Spinal cord (tissue), 10 donors: ENCODE measurements at places on chromosomes 1 and 21.

GRCh38 chr21:37119421-37120218, 46.6 kb downstream of the TTC3 start:
- no peak overlapping the region for H3K4me3 ChIP-seq
- no peaks in the 10 kb centered on the region for H3K27me3 ChIP-seq
- DNase-seq, result no peak
- no peak overlapping the region for H3K27ac ChIP-seq
- H3K4me1 ChIP-seq, result no peaks in the 10 kb centered on the region

DNA sequence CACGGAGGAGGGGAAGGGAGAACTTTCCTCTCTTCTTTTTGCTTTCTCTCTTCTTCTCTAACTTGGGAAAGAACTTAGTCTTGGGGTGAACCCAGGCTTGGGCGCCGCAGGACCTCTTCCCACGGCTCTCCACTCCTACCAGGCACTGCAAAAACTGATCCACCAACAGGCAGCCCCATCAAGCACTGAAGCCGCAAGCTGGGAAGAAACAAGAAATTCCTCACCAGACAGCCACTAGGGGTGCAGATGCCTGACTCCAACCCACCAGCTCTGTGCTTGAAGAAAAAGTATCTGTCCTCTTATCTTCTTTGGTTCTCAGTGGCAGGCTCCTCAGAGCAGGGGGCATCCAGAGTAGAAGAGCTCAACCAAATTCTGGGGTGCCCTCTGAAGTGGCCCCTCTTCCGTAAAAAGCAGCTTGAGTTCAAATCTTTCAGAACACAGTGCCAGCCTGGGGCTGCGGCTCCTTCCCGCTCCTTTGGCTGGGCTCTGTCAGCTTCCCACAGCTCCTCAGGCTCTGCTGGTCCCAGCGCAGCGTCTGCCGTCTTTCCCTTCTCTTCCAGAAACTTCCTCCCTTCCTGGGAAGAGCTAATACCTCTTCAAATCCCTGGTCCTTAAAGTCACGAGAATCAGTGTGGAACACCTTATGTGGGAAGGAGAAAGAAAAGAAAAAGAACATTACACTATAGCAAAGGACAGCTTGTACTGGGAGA, 2.4 kb downstream of the SLC41A1 start:
- no peaks in the 10 kb centered on the region for H3K27me3 ChIP-seq
- peaks cover 28% of the 10 kb centered on the region for H3K36me3 ChIP-seq
- peak; percentile 52 for DNase-seq

DNA sequence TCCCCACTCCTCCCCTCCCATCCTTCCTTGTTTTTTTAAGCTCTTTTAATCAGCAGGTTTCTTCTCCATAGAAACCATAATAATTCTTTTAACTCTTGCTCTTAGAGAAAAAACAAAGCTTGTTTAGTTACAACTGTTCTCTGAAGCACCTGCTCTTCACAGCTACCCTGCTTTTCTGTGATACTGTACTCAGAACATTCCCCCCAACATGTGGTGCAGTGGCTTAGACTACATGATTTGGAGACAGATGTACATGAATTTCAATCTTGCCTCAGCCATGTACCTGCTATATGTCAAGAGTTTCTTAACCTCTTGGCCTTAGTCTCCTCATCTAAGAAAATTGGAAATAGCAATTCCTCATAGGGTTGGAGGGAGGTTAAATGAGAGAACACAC, 33.5 kb downstream of the LAMC2 start:
- H3K4me3 ChIP-seq, result no peak overlapping the region
- no peak for DNase-seq
- H3K27ac ChIP-seq, result no peak overlapping the region
- H3K27me3 ChIP-seq, result no peaks in the 10 kb centered on the region
- peaks cover 12% of the 10 kb centered on the region for H3K4me1 ChIP-seq

- no peaks in the 10 kb centered on the region for H3K4me1 ChIP-seq
- DNase-seq, result no peak
- no peak overlapping the region for H3K4me3 ChIP-seq
- no peak overlapping the region for H3K27ac ChIP-seq
- H3K36me3 ChIP-seq, result no peaks in the 10 kb centered on the region
These were observed 373.4 kb downstream of the NEGR1 start for GRCh38 chr1:71908871-71909390.

GRCh38 chr1:176517484-176517883, 54.5 kb downstream of the PAPPA2 start:
- DNase-seq, result no peak
- H3K4me3 ChIP-seq, result no peak overlapping the region
- H3K27ac ChIP-seq, result no peak overlapping the region
- H3K27me3 ChIP-seq, result no peaks in the 10 kb centered on the region
- H3K4me1 ChIP-seq, result no peaks in the 10 kb centered on the region

GRCh38 chr1:53031732-53032131, 30.3 kb upstream of the PODN start:
- no peak overlapping the region for H3K4me3 ChIP-seq
- H3K36me3 ChIP-seq, result peaks cover 10% of the 10 kb centered on the region
- H3K4me1 ChIP-seq, result no peaks in the 10 kb centered on the region
- H3K27ac ChIP-seq, result no peak overlapping the region

DNA sequence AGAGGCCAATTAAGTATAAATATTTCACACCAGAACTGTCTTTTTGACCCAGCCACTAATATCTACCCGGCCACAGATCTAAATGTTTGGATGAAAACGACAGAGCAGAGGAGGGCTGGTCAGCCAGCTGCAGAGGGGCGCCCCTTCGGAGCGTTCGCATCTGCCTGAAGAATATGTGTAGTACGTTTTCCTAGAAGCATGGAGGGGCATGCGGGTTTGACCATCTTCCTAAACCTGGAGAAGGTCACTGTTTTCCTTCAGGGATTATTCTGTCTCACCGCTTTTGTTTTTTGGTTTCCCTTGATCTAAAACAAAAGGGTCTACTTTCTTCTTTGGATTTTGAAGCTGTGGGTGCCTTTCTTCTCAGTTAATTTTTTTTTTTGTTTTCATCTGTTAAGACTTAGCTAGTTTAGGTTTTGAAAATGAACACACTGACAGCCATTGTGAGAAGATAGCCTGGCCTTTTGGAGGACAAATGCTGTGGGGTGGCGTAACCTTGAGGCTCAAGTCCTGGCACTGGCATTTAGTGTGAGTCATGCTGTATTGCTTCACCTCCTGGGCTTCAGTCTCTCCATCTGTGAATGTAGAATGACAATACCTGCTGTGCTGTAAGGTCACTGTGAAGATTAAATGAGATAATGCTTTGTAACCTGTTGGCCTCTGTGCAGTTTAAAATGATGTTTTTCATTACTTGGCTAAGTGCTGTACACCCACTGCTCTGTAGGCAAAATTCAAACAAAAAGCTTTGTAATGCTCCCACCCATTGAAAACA, 74.1 kb upstream of the IRF2BP2 start:
- no peaks in the 10 kb centered on the region for H3K36me3 ChIP-seq
- H3K27ac ChIP-seq, result no peak overlapping the region
- DNase-seq, result no peak
- H3K4me3 ChIP-seq, result no peak overlapping the region
- H3K27me3 ChIP-seq, result no peaks in the 10 kb centered on the region

GRCh38 chr1:168371477-168371876, 90.8 kb downstream of the TBX19 start:
- no peaks in the 10 kb centered on the region for H3K27me3 ChIP-seq
- H3K27ac ChIP-seq, result no peak overlapping the region
- H3K4me1 ChIP-seq, result no peaks in the 10 kb centered on the region

DNA sequence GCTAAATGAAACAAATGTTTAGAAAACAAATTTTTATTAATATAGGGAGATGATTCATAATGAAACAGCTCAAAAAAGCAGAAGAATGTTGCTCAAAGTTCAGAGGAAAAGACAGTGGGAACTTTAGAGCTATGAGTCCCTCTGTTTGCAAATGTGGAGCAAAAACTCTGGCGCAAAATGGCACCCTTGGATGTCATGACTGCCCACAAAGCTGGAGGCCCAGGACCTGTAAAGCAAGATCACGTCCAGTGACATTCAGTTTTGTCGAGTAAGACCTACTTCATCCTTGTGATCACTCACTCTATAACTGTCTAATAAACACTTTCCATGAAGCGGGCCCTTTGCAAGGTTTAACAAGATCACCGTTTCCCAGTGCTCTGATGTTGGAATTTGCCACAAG, 9.1 kb upstream of the EXO1 start:
- no peak for DNase-seq
- H3K27me3 ChIP-seq, result no peaks in the 10 kb centered on the region
- H3K27ac ChIP-seq, result no peak overlapping the region
- H3K36me3 ChIP-seq, result no peaks in the 10 kb centered on the region
- H3K4me3 ChIP-seq, result no peak overlapping the region

DNA sequence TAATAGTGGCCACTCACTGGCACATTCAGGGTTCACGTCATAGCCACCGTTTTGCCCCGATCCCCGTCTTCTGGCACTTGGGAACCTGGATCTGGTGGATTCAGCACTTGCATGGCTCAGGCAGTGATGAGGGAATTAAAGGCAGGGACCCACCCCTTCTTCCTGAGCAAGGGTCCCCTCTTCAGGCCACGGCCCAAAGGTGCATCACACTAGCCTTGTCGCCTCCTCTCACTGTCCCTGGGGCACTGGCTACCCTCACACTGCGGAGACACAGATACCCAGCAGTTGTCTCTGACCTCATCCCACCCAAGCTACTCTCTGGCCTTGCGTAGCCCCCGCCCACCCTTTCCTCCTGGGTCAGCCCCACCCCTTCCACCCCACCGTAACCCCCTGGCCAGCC, 19.9 kb upstream of the LDLRAP1 start:
- DNase-seq, result no peak
- H3K27ac ChIP-seq, result no peak overlapping the region
- no peaks in the 10 kb centered on the region for H3K27me3 ChIP-seq
- no peak overlapping the region for H3K4me3 ChIP-seq

DNA sequence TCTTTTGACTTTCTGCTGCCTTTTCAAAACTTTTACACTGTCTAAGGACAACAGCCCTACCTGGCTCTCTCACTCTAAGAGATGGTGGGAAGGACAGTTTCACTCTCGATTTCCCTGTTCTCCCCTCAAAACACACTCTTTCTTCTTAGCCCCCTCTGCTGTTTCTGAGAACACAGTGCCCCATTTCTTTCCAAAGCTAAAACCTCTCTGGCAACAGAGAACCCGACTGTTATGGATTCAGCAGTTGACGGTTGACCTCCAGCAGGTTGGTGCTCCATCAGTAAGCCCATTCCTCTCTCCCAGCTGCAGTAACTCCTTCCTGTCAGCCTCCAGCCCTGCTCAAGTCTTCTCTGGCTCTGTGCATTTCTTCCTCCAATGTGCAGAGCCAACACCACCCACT, 88.2 kb upstream of the ABCD3 start:
- H3K36me3 ChIP-seq, result no peaks in the 10 kb centered on the region
- H3K4me1 ChIP-seq, result peaks cover 12% of the 10 kb centered on the region
- H3K4me3 ChIP-seq, result no peak overlapping the region
- no peak overlapping the region for H3K27ac ChIP-seq

- H3K36me3 ChIP-seq, result no peaks in the 10 kb centered on the region
- no peak for DNase-seq
- no peaks in the 10 kb centered on the region for H3K27me3 ChIP-seq
- H3K4me1 ChIP-seq, result no peaks in the 10 kb centered on the region
These were observed 27.1 kb upstream of the RUNX3 start for GRCh38 chr1:24957016-24957807.

- H3K36me3 ChIP-seq, result no peaks in the 10 kb centered on the region
- no peak for DNase-seq
- peaks cover 3% of the 10 kb centered on the region for H3K4me1 ChIP-seq
- H3K27me3 ChIP-seq, result no peaks in the 10 kb centered on the region
These were observed 13.5 kb downstream of the PDPN start for GRCh38 chr1:13597166-13597565.

GRCh38 chr1:28159243-28159642, 17.2 kb downstream of the PTAFR start:
- no peak overlapping the region for H3K4me3 ChIP-seq
- H3K27ac ChIP-seq, result no peak overlapping the region
- H3K27me3 ChIP-seq, result no peaks in the 10 kb centered on the region
- H3K4me1 ChIP-seq, result peaks cover 19% of the 10 kb centered on the region
- DNase-seq, result no peak

GRCh38 chr1:162717548-162718184, 72.8 kb upstream of the HSD17B7 start:
- DNase-seq, result no peak
- no peak overlapping the region for H3K27ac ChIP-seq
- no peak overlapping the region for H3K4me3 ChIP-seq

DNA sequence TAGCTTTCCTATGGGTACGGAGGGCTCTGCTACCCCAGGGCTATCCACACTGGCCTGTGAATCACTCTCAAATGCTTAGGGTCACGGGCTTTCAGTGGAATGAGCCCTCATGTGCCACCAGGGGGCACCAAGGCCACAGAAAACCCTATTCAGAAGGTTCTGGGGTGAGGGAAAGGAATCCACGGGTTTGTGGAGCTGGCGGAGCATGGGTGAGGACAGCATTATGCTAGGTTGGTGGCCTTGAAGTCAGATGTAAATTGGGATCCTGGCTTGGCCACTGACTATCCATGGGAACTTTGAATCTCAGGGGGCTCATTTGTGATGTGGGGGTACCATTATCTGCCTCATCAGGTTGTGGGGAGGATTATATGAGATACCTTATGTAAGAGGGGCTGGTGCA, 5.1 kb upstream of the LAMTOR5 start:
- H3K27me3 ChIP-seq, result no peaks in the 10 kb centered on the region
- no peak overlapping the region for H3K27ac ChIP-seq
- H3K4me3 ChIP-seq, result no peak overlapping the region
- no peaks in the 10 kb centered on the region for H3K36me3 ChIP-seq

DNA sequence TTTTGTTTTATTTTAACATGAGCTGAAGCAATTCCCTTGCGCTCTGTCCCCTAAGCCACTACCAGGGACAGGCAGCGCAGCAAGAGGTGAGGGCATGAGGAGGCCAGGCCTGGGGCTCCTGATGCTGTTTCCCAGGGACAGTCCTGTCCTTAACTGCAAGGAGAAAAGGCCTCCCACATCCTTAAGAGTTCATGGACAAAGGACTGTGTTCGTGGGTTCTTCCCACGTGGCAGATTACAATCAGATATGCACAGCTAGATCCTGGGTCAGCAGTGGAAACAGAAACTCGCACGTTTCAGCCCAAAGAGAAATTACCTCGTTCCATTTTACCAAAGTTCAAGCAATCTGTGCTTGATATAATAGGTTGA, 85.8 kb downstream of the MIS18A start:
- H3K4me3 ChIP-seq, result no peak overlapping the region
- no peak for DNase-seq
- peaks cover 1% of the 10 kb centered on the region for H3K4me1 ChIP-seq
- no peak overlapping the region for H3K27ac ChIP-seq
- H3K36me3 ChIP-seq, result no peaks in the 10 kb centered on the region

DNA sequence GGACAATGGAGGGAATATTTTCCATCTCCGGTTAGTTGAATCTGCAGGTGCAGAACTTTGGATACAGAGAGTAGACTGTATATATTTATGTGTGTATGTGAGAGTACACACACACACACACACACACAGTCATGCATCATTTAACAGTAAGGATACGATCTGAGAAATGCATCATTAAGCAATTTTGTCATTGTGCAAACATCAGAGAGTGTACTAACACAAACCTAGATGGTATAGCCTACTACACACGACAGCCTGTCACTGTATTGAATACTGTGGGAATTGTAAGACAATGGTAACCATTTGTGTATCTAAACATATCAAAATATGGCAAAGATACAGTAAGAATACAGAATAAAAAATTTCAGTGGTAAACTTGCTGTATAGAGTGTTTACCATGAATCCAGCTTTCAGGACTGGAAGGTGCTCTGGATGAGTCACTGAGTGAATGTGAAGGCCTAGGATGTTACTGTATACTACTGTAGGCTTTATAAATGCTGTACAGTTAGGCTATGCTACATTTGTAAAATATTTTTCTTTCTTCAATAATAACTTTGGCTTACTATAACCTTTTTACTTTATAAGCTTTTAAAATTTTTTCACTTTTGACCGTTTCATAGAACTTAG, 138.5 kb downstream of the ZZZ3 start:
- no peaks in the 10 kb centered on the region for H3K27me3 ChIP-seq
- H3K36me3 ChIP-seq, result peaks cover 2% of the 10 kb centered on the region
- H3K4me3 ChIP-seq, result no peak overlapping the region
- DNase-seq, result no peak
- H3K27ac ChIP-seq, result no peak overlapping the region
- peaks cover 5% of the 10 kb centered on the region for H3K4me1 ChIP-seq
